NAMALWA (cell line): ENCODE measurements at places on chromosomes 2 and 18.

GRCh38 chr2:151976945-151977353 lies 121.9 kb downstream of the CACNB4 start:
- no peak for DNase-seq

- no peak for DNase-seq
Measured at GRCh38 chr2:143581134-143581533, 451.9 kb downstream of the ARHGAP15 start.

GRCh38 chr2:47028846-47029560 lies 113.4 kb upstream of the MCFD2 start:
- DNase-seq: no peak

- no peak for DNase-seq
Measured at GRCh38 chr18:22734105-22734661, 198.9 kb upstream of the RBBP8 start.

GRCh38 chr2:216500572-216500971 lies 1.9 kb downstream of the RPL37A start:
- DNase-seq: no peak

GRCh38 chr2:28754321-28754720 lies 2.7 kb downstream of the PPP1CB start:
- peak; percentile 11 for DNase-seq
